ENCODE measurements at places on chromosomes 1 and 21.

- no peak for DNase-seq
Observed at GRCh38 chr1:236890152-236891056, 95.3 kb downstream of the MTR start.

DNA sequence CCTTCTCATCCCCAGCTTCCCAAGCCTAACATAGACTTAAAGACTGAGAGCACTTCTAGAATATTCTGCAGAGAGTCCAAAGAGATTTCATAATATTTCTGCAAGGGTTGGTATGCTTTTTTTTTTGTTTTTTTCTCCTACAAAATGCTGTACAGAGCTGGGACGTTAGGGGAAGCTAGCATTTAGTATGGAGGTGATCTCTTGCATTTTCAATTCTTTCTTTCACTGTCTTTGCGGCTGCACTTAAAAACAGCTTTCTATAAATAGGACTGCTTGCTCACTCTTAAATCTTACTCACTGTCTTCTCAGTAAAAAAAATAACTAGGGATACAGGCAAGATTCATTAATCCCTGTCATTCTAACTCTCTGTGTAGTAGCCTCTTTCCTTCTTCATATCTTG is 7.4 kb downstream of the DSCAM start:
- DNase-seq: no peak

DNA sequence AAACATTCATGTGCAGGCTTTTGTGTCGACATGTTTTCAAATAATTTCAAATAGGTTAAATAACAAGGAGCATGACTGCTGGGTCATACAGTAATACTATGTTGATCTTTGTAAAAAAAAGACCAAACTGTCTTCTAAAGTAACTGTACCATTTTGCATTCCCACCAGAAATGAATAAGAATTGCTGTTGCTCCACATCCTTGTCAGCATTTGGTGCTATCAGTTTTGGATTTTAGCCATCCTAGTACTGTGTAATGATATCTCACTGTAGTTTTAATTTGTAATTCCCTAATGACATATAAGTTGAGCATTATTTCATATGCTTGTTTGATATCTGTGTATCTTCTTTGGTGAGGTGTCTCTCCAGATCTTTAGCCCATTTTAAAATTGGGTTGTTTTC is 11.6 kb downstream of the UROD start:
- DNase-seq: no peak

- no peak for DNase-seq
Observed at GRCh38 chr1:118773656-118774055, 214.5 kb downstream of the TBX15 start.

DNA sequence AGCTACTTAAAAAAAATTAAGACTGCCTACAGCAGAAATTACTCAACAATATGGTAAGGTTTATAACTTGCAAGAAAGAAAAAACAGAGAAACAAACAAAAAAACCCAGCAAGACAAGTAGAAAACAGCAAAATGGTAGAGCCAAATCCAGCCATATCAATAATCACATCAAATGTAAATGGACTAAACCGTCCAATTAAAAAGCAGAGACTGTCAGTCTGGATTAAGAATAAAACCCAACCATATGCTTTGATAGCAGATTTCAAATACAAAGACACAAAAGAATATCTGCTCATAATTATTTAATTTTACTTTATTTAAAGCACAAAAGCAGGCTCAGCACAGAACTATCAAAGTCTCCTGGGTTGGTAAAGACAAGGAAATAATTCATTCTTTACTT is 17.5 kb downstream of the PACC1 start:
- no peak for DNase-seq

DNA sequence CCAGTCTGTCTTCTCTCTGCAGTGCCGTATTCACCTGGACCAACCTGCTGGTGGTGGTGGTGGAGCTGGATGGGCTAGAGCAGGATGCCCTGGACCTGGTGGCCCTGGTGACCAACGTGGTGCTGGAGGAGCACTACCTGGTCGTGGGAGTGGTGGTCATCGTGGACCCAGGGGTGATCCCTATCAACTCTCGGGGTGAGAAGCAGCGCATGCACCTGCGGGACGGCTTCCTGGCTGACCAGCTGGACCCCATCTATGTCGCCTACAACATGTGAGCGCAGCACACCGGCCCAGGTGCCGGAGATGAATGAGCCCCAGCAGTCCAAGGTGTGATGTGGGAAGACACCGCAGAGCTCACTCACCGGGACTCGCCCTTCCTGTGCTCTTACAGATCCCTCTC is 37.5 kb downstream of the S100B start:
- DNase-seq: no peak

DNA sequence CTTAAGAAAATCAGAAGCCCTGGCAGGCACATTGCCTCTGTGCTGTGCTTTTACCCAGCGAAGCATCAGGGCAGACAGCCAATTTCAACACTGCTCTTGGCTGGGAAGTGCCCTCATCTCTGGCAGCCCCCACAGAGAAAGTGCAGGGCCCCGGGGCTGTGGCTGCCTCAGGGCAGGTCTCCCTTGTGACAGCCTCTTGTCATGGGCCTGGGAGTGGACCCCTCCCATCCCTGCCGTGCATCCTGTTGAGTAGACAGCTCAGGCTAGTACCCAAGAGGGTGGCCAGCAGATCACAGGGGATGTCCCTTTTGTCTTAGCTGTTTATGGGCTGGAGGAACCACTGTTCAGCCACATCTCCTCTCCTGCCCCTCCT is 23.3 kb downstream of the TTC34 start:
- no peak for DNase-seq

- DNase-seq: no peak
Observed at GRCh38 chr1:92826792-92827191, 5.0 kb upstream of the RPL5 start.

DNA sequence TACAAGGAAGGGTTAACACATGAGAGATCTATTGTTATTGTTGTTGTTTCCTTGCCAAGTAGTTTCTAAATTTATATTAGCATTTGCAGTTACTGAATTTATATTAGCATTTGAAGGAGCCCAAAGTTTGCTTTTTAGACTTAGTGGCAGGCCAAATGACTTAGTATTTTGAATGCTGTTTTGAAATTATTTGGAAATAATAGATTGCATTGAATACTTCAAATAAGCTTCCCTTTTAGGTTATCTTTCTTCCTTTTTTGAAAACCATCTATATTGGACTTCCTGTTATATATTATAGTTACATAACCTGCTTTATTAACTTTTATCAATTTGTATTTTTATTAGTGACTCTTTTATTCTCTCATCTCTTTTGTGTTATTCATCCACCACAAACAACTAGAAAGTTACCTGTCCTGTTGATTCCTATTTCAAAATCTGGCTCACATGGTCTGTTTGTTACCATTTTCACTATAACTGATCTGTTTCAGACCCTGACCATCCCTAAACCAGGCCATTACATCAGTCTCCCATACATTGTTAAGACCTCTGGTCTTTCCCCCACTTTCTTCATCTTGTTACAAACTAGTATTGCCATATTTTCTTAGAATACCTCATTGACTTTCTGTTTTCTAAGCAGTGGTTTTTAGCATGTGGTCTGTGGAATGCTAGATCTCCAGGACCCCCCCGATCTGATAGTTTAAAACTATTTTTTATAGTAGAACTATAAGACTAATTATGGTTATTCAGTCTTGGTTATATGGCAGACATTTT is 185.2 kb downstream of the RASAL2 start:
- DNase-seq: no peak

DNA sequence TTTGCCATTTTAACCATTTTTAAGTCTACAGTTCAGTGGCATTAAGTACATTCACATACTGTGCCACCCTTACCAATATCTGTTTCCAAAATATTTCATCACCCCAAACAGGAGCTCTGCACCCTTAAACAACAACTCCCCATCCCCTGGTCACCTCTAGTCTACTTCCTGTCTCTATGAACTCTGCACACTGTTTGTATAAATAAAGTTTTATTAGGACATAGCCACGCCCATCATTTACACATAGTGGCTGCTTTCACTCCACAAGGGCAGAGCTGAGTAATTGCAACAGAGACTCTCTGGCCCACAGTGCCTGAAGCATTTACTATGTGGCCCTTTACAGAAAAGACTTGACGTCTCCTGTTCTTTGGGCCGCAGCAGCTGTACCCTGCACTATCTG is 30.1 kb downstream of the KCNAB2 start:
- DNase-seq: no peak

GRCh38 chr1:16979475-16980327 is 719 bp downstream of the MFAP2 start:
- no peak for DNase-seq

DNA sequence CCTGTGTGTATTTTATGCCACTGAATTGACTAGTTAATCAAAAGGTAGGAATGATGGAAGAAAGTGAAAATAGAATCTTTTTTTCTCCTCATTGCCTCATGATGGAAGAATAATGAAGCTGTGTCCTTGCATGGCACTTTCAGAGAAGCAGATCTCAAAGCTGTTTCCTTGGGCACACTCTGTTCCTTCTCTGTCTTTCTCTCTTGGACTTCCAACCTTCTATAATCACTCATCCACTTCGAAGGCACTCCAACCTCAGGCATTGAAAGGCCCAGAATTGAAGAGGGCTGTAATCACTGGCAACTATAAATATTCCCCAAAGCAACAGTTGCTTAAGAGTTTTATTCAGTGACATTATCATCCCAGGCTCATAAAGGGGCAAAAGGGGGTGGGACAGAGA is 31.1 kb upstream of the DNASE2B start:
- no peak for DNase-seq

DNA sequence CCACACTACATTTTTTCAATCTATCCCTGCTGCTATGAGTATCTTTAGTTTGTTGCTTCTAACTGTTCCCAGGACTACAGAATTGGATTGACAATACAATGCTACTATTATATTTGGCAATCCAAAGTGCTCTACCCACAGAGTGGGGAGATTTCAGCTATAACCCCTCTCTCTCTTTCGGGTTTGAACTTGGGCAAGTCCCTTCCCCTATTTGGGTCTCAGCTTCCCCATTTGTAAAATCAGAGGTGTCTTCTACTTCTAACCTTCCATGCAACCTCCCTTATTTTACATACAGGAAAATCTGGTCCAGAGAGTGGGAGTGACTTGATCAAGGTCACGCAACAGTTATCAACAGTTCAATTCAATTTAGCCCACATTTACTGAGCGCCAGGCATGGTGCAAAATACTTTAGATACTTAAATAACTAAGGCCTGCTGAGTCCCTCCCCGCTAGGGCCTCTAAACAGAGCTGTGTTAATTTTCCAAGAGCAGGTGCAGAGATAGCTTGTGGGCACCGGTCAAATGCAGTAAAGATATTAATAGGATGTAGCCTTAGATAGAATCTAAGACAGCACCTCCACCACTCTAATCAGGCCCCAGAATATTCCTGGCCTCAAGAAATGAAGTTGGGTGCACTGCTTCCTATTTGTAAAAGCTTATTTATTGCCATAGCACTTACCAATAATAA is 9.4 kb upstream of the GPX7 start:
- DNase-seq: no peak

DNA sequence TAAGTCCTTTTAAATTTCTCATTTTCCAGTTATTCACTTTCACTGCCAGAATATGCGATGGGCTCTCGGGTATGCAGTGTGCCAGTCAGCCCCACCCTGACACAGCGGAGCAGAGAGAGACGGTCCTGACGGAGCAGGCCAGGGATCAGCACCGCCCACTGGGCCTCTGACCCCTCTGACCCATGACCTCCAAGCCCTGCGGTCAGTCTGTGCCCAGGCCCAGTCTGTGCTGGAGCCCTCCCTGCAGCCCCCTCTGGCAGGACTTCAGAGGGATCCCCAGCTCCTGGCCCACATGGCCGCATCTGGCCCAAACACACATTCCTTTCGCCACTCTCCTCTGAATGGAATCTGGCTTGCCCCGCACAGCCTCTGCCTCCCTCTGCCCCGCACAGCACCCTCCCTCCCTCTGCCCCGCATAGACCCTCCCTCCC is 43.4 kb upstream of the COL6A2 start:
- DNase-seq: no peak

DNA sequence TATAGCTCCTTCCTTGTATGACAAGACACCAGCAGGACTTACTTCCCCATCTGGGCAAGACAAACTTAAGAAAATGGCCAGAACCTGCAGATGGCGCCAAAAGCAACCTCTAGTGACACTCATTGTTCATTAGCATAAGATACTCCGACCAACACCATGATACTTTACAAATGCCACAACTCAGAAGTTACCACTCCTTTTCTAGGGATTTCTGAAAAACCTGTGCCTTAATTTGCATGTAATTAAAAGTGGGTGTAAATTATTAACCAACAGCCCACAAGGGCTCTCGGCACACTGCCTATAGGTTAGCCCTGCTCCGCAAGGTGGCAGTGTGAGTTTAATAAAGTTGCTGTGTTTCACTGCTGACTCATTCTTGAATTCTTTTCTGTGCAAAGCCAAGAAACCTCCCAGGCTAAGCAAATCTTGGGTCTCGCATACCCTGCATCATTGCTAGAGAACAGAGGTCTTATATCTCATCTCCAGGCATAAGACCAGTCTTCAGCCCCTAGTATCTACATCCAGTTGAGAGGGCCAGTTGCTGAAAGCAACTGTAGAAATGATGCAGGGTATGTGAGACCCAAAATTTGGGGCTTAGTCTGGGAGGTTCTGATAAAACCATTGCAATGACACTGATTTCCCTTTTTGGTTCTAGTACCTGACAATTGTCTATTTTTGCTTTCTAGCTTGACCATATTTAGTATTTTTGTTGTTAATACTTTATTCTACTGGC is 86.4 kb downstream of the FAF1 start:
- no peak for DNase-seq

GRCh38 chr1:40770296-40771070 is 13.1 kb upstream of the KCNQ4 start:
- no peak for DNase-seq

GRCh38 chr1:7192453-7192852 is 407.2 kb downstream of the CAMTA1 start:
- no peak for DNase-seq

DNA sequence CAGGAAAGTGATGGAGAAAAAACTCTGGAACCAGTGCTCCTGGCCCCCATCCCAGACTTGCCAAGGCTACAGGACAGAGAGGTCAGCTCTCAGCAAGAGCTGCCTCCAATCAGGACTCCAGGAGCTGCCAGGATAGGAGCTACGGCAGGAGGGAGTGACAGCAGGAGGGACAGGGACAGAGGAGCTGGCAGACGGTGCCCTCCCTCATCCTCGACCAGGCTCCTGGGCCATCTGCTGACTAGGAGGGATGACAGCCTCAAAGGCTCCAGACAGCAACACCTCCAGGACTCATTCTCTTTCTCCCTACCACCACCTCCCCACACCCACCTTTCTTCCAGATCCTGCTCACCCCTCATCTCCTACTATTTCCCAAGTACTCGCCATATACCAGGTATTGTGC is 22.7 kb downstream of the DLGAP3 start:
- DNase-seq: no peak

DNA sequence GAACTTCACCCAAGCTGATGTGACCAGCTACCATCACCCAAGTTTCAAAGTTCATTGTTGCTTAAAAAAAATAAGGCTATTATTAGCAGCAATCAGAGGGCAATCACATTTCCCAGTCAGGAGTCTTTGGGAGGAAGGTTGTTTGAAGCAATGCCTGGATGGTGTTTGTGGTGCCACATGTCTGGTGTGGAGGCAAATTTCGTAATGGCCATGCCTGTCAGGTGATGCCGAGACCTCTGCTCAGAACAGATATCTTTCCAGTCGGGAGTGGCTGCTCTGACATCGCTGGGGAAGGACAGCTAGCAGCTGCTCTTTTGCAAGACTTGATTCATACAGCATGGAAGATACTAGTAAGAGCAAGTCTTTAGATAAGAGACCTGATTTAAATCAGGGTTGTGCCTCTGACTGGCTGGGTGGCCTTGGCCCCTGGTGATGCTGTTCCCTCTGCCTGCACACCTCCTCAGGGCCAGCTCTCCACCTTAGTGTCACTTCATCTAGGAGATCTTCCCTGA is 187.8 kb upstream of the JUN start:
- DNase-seq: no peak
